ENCODE measurements at places on chromosomes 7 and 10.

DNA sequence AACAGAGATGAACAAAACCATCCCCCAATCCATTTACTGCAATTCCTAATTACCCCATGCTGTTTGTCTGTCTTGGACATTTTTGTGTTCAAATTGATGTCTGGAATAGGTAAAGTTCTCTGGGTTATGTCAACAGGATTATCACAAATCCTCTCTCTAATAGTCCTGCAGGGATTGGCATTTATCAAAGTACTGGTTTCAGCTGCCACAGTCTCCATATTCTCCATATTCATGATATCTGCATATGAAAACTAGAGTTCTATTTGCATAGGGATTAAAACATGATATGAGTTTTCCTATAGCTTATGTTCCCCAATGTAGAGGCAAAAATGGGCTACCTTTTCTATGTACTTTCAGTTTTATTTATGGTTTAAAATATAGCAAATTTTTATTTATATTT is 355.8 kb downstream of the ADRA2A start:
- DNase-seq, result no peak

DNA sequence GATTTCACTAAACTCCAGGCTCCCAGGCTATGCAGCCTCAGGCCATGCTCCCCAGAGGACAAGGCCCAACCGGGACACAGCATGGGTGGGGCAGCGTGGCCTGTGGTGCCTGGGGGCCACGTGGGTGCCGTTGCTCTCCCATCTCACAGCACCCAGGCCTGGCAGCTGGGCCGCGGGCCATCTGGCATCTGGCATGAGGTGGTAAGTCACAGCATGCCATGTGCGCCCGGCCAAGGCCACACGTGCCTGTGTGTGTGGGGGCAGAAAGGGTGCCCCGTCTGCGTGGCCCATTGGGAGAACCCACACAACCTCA is 204.1 kb downstream of the EBF3 start:
- no peak for DNase-seq

- DNase-seq, result no peak
Observed at GRCh38 chr10:124524991-124525653, 63.5 kb downstream of the LHPP start.

GRCh38 chr7:89073776-89074175 is 278.2 kb upstream of the TEX47 start:
- no peak for DNase-seq

- no peak for DNase-seq
Observed at GRCh38 chr10:121165276-121165675, 314.1 kb downstream of the WDR11 start.

DNA sequence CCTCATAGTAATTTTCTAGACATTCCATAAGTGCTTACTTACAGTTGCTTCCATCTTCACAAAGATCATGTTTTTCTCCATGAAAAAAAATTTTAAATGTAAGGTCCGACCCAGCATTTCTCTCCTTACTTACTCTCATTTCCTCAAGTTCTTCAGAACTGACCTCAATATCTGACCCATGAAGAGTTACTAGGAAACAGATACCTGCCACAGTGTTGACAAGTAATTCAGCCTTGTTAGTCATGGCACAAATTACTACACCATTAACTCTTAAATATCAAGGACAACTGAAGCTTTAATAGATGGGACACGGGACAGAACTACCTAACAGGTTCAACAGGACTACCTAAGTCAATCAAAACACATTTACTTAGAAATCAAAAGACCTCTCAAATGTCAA is 316.2 kb downstream of the POM121L12 start:
- no peak for DNase-seq

DNA sequence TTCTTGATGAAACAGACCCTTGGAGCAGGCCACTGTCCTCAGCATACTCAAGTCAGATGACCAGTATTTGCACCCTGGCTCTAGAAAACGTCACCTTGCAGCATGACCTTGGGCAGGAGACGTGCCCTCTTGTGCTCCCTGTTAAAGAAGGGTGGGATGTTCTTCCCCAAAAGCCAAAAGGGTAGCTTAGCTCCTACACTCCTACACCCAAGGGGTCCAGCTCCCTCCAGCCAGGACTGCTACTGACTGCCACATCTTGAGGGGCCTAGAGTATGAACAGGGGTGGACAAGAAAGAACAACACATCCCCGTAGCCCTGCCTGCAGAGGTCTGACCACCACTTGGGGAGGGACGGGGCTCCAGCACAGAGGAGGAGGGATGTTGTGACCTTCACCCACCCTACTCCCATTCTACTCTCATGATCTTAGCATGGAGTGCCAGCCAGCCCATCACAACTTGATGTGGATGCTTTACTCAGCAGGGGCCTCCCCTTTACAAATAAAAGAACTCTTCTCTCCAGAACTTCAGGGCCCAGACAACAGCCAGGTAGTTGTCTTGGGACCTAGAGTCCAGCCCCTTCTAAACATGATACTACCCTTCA is 165.3 kb upstream of the ZMIZ1 start:
- DNase-seq, result no peak

DNA sequence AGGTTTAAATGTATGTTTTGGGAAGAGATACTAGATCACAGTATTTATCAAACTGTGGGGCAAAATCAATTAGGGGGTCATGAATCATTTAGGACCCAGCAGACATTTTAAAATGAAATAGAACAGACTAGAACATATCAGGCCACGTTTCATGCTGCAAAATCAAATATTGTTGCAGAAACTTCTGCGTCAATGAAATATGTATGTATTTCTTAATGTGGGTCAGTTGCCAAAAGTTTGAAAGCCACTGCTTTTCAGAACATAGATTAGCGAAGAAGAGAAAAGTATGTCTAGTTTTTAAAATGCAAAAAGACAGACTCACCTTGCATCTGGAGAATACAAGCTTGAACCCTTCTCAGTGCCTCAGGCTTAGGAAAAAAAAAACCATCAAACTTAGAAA is 102.7 kb upstream of the BMPER start:
- no peak for DNase-seq

DNA sequence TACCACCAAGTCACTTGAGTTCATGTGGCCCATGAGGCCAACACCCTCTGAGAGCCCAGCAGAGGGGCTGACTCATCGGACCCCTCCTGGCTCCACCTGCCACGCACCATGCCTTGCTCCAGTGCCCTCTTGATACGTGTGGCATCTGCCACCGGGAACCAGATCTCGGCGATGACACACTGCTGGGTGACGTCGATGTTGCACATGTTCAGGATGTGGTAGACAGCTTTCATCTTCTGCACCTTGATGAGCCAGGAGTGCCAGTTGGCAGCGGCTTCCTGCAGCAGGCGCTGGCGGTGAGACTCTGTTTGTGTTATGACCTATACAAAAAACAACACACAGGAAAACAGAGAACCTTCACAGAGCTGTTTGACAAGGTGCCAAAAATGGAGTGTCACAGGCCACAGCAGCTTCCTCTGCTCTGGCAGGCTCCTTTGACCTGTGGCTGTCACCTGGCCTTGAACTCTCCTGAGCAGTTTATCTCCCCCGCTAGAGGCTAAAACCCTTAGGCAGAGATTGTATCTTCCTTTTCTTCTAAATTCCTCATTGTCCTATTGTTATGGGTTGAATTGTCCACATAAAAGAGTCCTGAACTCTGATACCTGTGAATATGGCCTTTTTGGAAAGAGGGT is 45.2 kb upstream of the TMEM213 start:
- no peak for DNase-seq

- DNase-seq, result no peak
Observed at GRCh38 chr10:3455385-3456334, 283.1 kb upstream of the PITRM1 start.

- no peak for DNase-seq
Observed at GRCh38 chr7:90269163-90269562, 24.2 kb downstream of the CFAP69 start.

GRCh38 chr7:16586081-16586874 is 59.3 kb downstream of the ANKMY2 start:
- DNase-seq, result no peak

GRCh38 chr7:11355399-11356005 is 381.8 kb downstream of the PHF14 start:
- DNase-seq, result no peak

- no peak for DNase-seq
Observed at GRCh38 chr7:105164751-105165150, 150.7 kb downstream of the KMT2E start.

DNA sequence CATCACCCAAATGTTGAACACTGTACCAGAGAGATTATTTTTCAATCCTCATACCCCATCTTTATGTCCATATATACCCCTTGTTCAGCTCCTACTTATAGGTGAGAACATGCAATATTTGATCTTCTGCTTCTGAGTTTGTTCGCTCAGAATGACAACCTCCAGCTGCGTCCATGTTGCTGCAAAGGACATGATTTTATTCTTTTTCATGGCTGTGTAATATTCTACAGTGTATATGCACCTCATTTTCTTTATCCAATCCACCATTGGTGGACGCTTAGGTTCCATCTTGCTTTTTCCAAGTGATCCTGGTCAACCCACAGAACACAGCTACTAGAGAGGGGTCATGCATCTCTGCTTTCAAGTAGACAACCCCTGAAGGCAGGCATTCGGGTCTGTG is 99.5 kb downstream of the MYL10 start:
- DNase-seq, result no peak

- DNase-seq, result no peak
Observed at GRCh38 chr7:94001396-94001795, 2.8 kb downstream of the BET1 start.

- DNase-seq, result no peak
Observed at GRCh38 chr7:74082770-74083116, 861 bp upstream of the LIMK1 start.

GRCh38 chr7:30068117-30068516 is 39.9 kb downstream of the PLEKHA8 start:
- DNase-seq, result no peak

DNA sequence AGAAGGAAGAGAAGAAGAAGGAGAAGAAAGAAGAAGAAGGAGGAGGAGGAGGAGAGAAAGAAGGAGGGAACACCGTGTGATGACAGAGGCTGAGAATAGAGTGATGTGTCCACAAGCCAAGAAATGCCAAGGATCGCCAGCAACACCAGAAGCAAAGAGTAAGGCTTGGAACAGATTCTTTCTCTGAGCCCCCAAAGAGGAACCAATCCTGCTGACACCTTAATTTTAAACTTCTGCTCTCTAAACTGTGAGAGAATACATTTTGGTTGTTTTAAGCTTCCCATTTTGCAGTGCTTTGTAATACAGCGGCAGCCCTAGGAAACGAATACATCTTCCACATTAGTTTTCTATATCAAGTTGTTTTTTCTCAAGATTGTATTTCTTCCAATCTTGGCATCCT is 13.9 kb upstream of the WNT8B start:
- DNase-seq, result no peak

DNA sequence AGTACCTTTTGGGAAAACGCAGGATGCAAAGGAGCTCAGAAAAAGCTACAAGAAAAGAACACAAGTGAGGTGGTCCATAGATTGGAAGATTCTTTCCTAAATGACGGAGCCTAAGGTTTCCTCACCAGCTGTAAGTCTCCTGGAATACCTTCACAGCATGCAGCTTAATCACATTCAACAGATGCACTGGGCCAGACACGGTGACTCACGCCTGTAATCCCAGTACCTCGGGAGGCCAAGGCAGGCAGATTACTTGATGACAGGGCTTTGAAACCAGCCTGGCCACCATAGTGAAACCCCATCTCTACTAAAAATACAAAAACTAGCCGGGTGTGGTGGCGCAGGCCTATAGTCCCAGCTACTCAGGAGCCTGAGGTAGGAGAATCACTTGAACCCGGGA is 228.7 kb downstream of the FRMD4A start:
- DNase-seq, result no peak

GRCh38 chr7:44161371-44161770 is 20.2 kb upstream of the MYL7 start:
- DNase-seq, result no peak

DNA sequence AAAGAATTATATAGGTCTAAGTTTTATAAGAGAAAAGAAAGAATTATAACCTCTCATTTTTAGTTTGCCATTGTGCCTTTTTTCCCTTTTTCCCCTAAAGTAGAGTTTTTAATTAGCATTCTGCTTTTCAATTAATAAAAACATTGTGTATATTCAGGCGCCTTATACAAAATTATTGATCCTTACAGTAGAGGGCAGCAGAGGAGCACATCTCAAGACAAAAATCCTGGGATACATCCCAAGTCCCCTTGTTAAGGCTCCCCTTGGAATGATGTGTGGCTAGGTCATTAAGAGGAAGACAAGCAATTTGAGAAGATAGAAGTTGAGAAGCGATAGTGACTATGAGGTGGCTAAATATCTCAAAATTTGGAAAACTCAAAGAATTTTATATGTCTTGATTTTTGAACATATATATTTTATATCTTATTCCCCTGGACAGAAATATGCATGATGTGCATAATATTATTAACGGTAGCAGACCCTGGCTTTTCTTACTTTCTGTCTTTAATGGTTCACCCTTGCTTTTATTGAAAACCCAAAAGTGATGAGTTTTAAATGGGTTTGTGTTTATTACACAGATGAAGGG is 19.1 kb upstream of the TPK1 start:
- no peak for DNase-seq

- no peak for DNase-seq
Observed at GRCh38 chr7:15751191-15751701, 64.8 kb upstream of the MEOX2 start.

DNA sequence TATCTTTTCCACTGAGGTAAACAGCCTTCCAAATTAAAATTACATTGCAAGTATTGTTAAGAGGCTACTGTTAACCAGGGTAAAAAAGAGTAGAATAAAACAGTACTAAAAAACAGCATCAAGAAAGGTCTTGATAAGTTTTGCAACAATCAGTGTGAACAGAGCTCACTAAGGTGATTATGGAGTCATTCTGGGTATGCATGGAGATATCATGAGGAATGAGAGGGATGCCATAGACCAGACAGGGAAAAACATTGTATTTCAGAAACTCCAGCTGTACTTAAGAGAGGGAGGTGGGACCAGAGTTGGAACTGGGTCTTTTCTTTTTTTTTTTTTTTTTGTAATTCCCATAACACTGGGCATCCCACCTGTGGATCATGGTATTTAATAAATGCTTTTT is 549.6 kb downstream of the INHBA start:
- DNase-seq, result no peak

DNA sequence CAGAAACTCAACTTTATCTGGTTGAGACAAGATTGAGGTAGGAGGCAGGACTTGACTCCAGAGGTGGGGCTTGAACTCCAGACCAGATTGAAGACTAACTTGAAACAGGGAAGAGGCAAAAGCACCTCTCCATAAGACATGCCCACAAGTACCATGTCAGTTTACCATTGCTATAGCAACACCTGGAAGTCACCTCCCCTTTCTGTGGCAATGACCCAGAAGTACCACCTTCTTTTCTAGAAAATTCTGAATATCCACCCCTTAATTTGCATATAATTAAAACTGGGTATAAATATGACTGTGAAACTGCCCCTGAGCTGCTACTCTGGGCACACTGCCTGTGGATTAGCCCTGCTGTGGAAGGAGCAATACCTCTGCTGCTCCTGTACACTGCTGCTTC is 4.9 kb upstream of the TOMM7 start:
- no peak for DNase-seq

DNA sequence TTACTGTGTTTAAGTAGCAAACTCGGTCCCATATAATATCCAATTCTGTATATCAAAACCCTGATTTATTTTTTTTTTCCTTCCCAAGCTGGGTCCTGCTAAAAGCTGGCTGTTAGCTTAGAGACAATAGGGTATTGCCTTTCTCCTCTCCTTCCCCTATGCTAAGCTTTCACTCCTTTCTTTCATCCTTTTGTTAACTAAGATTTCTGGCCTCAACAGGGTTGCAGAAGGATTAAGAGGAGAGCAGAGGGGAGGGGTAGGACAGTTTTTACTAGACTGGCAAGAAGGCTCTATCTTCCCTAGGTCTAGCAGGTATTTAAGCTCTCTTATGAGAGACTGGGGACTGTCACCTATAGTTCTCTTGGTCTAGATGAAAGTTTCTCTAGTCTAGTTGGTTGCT is 229.2 kb downstream of the KCND2 start:
- DNase-seq, result no peak

- no peak for DNase-seq
Observed at GRCh38 chr10:111989136-111989911, 194.2 kb downstream of the GPAM start.

Data from KG1 (cell line).